ENCODE measurements at places on chromosomes 1 and 21.

DNA sequence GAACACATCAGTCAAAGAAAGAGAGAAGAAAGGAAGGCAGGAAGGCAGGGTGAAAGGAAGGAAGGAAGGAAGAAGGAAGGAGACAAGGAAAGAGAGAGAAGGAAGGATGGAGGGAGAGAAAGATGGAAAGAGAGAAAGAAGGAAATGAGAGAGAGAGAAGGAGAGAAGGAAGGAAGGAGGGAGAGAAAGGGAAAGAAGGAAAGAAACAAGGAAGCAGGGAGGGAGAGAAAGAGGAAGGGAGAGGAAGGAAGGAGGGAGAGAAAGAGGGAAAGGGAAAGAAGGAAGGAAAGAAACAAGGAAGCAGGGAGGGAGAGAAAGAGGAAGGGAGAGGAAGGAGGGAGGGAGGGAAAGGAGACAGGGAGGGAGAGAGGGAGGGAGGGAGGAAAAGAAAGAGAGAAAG is 35.4 kb upstream of the SAMD11 start:
- no peak for DNase-seq

GRCh38 chr1:165490175-165490574 is 45.2 kb upstream of the RXRG start:
- DNase-seq: no peak

- DNase-seq: no peak
These were observed 159.0 kb upstream of the GALNT2 start for GRCh38 chr1:229907884-229908638.

- DNase-seq: peak; percentile 74
These were observed 39.9 kb downstream of the IL6R start for GRCh38 chr1:154445040-154445472.

- no peak for DNase-seq
These were observed 35.8 kb upstream of the C1orf105 start for GRCh38 chr1:172384656-172385055.

GRCh38 chr1:160952129-160952510 is 2.5 kb downstream of the ITLN2 start:
- DNase-seq: no peak

DNA sequence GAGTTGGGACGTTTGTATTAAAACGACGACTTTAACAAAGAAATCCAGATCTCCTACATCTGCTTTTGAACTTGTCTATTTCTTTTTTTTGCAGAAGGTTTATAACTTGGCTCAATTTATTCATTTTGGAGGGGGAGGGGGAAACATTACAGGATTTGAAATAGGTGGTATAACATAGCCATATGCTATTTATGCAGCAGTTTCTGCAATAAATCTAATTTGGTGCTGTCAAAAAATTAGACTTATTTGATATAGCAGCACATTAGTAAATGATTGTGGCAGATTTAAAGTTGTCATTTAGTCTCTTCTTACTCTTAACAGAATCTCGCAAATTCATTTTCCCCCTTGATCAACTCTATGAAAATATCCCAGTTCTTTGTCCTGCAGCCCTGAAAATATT is 138.2 kb downstream of the SDCCAG8 start:
- no peak for DNase-seq

DNA sequence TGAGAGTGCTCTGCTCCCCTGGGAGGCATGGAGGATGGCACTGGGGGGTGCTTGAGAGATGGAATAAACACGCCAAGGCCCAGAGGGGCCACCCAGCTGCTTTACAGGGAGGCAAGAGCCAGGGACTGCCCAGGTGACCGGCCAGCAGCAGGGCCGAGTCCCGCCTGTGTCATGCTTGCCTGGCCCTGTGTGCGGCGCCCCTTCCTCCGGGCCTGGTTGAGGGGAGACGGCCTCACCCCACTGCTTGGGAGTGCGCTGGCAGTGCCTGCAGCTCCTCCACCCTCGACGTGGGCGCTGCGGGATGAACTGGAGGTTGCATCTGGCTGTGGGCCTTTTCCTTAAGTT is 33.1 kb upstream of the COL6A2 start:
- no peak for DNase-seq

Data from PC-3 (cell line).